ENCODE measurements at places on chromosomes 11 and 22.

DNA sequence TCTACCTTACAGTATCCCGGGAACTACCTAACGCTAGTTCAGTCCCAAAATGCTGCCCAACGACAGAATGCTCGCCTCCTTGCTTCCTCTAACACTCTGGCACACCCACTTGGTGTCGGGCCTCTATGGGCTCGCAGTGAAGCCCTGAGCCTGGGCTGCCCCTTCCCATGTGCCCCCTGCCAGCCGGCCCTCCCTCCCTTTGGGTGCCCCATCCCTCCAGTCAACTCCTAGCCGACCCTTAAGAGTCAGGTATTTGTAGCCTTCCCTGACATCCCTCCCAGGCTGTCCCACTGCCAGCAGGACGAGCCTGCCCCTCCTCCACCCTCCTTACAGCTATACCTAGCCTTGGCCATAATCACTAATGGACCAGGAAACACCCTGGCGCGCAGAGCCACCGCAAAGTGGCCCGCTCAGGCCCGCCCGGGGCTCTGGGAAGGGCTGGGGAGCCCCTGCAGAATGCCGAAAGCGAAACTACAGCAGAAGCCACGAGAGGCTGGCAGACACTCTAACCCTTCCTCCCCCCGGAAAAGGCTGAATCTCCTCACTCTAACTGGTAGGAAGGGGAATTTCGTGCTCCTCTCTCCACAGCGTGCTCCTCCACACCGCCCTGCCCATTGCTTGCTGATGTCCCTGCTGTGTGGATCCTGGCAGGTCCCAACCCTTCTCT lies 8.2 kb downstream of the CBX7 start:
- DNase-seq = no peak

DNA sequence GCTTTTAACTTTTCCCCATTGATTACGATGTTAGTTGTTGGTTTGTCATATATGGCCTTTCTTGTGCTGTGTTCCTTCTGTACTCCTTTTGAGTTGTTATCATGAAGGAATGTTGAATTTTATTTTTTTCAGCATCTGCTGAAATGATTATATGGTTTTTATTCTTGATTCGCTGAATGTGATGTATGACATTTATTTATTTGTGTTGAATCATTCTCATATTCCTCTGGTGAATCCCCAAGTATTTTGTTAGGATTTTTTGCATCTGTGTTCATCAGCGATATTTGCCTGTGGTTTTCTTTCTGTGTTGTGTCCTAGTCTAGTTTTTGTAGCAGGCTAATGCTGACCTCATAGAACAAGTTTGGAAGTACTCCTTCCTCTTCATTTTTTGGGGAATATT lies 78.2 kb downstream of the GGT1 start:
- DNase-seq = no peak

GRCh38 chr11:77776455-77776854 lies 44.1 kb downstream of the RSF1 start:
- DNase-seq = no peak

GRCh38 chr11:67586568-67587250 lies 3.1 kb downstream of the GSTP1 start:
- DNase-seq = no peak

DNA sequence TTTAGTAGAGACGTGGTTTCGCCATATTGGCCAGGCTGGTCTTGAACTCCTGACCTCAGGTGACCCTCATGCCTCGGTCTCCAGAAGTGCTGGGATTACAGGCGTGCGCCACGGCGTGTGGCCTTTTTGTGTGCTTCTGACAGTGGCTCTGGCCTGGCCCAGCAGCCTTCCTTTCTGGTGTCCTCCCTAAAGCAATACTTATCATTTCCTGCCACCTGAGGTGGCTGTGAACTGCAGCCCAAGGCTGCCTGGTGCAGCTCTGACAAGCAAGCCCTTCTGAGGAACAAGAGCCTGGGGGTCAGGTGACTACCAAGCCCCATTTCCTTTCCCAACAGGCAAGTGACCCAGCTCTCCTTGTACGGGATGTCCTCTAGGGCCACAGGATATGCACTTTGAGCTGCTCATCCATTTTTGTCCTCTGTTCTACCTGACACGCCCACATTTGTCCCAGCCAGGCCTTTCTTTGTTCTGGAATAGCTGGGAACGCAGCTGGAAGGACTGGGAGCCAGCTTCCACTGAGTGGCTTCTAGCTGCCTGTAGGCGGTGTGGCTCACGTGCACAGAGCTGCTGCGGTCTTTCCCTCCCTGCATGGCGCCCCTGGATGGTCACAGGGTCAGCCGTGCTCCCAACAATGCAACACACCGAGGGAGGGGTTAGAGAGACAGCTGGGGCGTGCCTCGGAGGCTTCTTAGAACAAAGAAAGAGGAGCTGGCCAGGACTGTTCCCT lies 12.3 kb upstream of the BID start:
- DNase-seq = no peak

DNA sequence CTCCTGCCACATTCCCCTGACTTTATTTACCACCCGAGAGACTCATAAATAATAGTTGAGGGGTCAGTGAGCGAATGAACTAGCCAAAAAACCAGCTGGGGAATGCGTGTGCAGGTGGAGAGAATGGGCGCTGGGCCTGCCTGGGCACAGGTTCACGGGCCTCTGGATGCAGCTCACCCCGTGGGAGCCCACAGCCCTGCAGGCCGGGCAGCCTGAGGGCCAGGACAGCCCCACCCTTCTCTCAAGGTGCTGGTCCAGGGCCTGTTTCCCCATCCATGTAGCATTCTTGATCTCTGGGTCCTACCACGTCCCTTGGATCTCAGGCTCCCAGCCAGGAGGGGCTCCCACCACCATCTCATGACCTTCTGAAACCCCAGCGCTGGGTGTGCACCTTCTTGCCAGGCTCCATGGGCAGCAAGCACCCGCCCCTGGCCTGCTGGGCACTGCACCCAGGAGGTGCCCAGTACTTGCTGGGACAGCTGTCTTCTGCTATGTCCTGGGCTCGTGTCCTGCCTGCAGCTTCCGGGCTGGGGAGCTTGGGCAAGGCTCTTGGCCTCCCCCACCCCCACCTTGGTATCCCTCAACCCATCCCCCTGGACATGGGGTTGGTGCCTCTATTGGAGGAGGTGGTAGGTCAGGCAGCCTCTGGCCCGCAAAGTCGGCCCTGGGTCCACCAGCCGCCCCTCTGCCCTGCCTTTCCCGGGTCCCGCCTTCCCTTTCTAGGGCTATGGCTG lies 43.1 kb upstream of the CCDC188 start:
- DNase-seq = no peak

DNA sequence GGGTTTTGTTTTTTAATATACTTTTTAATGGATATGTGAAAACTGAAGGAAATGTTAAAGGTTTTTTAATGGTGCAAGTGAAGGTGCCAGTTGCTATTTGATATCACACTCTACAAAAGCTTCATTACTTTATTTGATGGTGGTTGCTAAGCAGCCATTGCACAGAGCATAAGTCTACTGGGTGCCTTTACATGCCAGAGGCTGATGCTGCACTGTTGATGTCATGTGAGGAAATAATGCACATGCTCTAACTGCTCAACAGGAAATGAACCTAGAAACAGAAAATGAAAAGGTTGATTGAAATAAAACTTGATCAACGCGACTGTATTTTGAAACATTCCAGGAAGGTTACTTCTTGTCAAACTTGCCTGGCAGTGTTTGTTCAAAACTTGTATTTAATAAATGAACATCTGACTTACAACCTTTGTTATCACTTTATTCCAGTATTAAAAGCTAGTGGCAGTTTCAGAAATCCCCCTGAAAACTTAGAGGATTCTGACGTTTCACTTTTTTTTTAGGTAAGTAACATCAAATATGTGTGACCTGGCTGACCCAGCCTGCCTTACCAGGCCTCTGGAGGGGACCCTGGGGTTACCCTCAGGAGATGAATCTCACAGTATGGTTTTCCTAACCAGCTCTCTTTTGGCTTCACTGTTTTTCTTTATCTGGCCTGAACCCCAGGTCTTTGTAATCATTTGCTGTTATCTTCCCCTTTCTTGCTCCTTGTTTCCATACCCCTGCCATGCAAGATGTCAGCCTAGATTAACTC lies 2.4 kb upstream of the ATP5MG start:
- DNase-seq = no peak

GRCh38 chr11:19994672-19995071 lies 165.6 kb downstream of the DBX1 start:
- no peak for DNase-seq

- DNase-seq = no peak
Observed at GRCh38 chr11:130601141-130601540, 152.7 kb downstream of the ADAMTS15 start.

DNA sequence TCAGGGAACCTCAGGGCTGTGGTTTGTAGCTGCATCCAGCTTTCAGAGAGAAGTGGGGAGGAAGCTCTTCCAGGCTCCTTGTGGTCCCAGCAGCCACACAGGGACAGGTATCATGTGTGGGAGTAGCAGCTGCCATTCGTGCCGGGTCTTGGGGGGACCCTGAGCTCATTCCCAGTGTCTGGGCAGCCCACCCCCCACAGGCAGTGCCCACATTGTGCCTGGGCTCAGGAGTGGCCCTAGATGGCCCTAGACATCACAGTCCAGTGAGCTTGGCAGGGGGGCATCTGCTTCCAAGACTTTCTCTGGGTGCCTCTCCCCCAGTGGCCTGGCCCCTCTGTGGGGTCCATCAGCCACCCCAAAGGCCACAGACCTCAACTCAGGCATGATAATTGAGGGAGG lies 619.7 kb downstream of the BRD1 start:
- DNase-seq = no peak

GRCh38 chr22:21778705-21779363 lies 43.2 kb upstream of the YPEL1 start:
- no peak for DNase-seq

GRCh38 chr11:57646799-57647303 lies 2.9 kb downstream of the YPEL4 start:
- no peak for DNase-seq

- no peak for DNase-seq
Observed at GRCh38 chr11:16778286-16778685, 39.8 kb downstream of the C11orf58 start.

DNA sequence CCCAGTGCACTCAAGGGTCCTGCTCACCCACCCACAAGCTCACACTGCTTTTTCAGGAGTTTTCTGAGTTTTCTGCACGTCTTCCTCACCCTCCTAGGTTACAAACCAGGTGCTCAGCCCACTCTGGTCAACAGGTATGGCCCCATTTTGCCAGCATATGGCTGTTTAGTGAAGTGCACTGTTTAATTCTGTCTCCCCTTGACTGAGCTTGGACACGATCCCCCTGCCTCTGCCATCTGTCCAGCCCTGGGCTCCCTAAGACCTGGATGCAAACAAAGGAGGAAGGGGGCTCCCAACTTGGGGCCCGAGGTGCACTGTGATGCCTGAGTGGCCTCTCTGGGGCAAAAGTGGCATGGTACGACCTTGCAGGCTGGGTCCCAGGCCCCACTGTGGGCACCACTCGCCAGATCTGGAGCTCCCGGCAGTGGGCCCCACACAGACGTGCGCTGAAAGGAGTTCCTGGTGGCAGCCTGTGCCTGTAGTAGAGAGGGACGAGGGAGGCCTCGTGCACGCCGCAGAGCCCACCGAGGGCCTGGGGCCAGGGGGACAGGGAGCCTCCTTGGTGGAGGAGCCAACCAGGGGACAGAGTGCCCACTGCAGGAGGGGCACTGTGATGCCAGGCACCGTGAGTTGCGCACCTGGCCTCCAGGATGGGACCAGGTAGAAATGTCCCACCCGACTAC lies 37.3 kb upstream of the COMT start:
- DNase-seq = no peak

DNA sequence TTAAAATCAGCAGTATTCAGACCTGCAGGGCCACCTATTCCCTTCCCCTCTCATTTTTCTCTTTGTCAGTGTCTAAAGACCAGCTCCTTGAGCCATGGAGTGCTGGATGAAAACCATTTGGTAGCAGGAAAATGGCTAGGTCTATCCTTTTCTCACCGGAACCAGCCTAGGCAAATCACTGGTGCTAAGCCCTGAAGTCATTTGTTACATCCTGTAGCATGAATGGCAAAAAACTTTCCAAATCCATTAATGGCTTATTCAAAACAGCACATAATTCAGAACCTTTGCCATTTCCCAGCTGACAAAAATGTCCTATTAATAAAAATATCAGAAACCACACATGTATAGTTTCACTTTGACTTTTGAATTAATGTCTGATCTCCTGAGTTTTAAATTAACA lies 209.5 kb upstream of the E2F8 start:
- no peak for DNase-seq

- no peak for DNase-seq
Observed at GRCh38 chr11:21262992-21263391, 593.6 kb downstream of the NELL1 start.

DNA sequence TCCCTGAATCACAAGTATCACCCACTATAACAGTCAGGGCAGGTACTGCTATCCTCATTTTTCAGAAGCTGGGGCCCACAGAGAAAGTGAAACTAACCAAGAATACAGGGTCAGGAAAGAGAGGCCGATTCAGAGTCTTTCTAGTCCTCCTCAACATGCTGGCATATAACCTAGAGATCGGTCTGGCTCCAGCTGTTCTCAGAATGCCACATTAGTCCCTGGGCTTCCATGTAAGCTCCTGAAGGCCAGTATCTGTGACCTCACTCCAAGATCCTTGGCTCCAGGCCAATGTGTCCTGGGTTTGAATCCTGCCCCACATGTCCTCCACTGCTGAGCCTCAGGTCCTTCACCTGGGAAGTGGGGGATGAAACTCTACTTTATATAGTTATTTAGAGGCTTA lies 50.4 kb downstream of the TENM4 start:
- DNase-seq = no peak

DNA sequence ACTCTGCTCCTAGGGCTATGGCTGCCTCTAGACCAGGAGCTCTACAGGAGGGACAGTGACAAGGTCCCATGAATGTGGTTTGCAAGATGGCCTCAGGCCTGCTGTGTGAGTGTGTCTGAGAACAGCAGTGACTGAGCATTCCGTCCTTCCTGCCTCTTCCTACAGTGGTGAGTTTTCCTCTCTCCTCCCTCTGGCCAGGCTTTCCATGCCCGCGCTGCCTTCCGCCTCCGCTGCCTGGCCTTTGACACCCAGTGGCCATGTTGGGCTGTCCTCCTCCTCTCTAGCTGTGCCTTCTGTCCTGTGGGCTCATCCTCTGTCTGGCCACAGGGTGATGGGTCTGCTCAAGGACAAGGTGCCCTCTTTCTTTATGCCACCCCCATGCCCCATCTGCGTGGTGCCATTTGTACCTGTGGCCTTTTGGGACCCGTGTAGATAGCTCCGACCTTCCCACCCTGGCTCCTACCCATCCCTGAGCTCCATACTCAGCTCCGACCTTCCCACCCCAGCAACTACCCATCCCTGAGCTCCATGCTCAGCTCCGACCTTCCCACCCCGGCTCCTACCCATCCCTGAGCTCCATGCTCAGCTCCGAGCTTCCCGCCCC lies 970.4 kb downstream of the BRD1 start:
- DNase-seq = no peak

DNA sequence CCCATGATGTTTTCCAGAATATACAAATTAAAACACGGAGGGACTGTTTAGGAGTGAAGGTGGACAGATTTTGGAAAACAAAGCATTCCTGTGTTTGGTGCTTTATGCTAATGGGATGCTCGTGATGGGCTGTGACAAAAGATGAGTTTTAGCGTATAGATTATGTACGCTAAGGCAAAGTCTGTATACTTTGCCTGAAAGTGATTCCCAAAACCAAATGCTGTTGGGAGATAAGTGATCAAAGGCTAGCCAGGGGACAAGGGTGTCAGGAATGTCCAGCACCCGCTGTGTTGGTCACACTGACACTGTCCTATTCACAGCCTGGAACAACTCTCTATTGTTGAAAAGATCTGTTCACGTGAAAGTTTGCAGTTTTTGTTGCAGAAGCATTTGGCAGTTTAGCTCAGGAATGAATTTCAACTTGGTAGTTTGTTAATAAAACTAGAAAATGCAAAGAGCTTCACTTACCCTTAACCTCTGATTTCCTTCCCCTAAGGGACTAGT lies 1.5 kb downstream of the JAM3 start:
- no peak for DNase-seq

- no peak for DNase-seq
Observed at GRCh38 chr11:90803366-90803765, 580.5 kb upstream of the CHORDC1 start.

GRCh38 chr11:61335355-61335710 lies 2.3 kb downstream of the TKFC start:
- no peak for DNase-seq
